ENCODE measurements at places on chromosomes 1 and 21.

- no peak for DNase-seq
Observed at GRCh38 chr1:173134029-173134428, 73.1 kb downstream of the TNFSF4 start.

GRCh38 chr1:167501515-167502191 is 16.7 kb downstream of the CD247 start:
- no peak for DNase-seq

- DNase-seq = no peak
Observed at GRCh38 chr1:225280563-225280962, 147.3 kb downstream of the LBR start.

GRCh38 chr1:108832929-108833328 is 24.0 kb downstream of the AKNAD1 start:
- DNase-seq = no peak

DNA sequence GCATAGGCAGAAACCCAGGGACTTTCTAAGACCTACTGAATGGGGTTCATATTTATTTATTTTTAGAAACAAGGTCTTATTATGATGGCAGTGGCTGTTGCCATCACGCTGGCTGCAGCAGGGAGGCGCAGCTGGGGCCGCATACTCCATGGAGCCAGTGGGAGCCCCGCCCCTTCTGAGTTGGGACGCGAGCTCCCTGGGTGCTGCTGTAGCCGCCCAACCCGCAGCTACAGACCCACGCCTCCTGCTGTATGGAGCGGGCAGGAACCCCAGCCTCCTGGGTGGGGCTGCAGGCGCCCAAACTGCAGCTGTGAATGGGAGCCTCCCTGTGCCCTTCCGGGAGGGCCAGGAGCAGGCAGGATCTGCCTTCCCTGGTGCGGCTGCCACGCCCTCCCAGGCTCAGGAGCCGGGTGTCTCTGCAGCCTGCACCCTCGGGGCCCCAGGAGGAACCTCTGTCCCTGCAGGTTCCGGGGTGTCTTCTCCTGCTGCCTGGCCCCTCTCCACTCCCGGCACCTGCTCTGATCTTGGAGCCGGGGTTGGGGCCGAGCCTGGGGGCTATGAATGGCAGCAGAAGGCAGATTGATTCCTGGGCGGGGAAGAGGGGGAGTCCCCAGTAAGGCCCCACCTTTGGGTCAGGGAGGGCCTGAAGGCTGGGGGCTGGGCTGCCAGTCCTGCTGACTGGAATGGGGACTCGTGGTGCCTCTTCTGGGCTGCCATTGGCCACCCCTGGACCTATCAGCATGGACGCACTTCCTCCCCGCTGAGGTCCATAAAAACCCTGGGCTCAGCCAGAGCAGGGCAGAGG is 66.5 kb upstream of the LRRN2 start:
- DNase-seq = no peak

DNA sequence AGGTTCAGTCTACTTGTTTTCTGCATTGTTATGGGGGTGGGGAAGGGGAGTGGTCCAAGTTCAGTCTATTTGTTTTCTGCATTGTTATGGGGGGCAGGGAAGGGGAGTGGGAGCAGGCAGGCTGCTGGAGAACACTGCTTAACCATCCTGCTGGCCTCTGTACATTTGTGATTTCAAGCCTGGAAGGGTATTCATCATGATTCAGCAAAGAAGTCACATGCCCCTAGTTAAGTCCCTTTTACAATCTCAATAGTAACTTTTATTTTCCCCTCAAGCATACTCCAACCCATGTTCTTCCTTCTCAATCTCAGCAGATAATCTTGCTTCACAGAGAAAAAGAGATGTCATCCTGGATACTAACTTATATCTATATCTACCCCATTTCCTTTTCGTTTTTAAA is 7.9 kb downstream of the LYST start:
- DNase-seq = no peak

GRCh38 chr1:229238231-229238630 is 32.7 kb upstream of the RAB4A start:
- no peak for DNase-seq

DNA sequence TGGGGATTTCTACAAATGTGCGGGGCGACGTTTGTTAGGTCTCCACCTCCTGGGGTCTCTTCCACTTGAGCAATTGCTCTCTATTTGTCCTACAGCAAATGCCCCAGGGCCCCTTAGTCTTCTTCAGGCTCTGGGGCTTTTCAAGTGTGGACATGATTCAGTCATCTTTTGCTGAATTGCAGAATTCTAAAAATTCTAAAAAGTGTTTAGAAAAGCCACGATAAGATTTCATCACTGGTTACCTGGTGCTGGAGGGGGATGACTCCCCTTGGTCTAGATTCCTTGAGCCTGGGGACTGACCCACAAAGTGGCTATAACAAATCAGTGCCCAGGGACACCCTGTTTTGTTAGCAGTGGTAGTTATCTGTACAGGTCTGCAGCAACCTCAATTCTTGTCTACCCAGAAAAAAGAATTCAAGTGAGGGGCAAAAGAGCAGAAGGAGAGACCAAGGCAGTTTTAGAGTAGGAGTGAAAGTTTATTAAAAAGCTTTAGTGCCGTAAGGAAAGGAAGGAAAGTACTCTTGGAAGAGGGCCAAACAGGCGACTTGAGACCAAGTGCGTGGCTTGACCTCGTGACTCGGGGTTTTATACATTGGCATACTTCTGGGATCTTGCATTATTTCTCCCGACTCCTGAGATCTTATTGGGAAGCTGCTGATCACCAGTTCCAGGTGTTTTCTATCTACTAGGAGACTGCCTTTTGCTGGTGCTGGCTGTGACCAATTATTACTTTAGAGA is 25.2 kb downstream of the PROK1 start:
- no peak for DNase-seq
